ENCODE measurements at places on chromosomes 5 and 9.

DNA sequence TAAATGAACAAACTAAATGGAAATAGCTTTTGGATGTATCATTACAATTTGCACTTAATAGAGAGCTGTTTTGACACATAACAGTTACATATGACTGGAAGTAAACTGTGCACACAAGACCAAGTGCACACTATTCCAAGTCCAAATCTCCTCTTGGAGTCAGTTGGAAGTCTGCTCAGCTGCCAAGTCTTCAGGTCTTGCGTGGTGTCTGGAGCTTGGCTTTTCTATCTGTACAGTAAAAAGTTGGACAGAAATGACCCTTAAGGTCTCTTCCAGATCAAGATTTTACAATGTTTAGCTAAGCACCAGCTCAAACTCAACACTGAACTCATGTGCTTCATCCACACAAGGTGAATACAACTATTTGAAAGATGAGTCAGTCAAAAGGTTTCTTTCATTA lies 456.9 kb downstream of the RASEF start:
- DNase-seq = no peak

- DNase-seq = no peak
Observed at GRCh38 chr5:91474201-91474600, 91.1 kb upstream of the ARRDC3 start.

DNA sequence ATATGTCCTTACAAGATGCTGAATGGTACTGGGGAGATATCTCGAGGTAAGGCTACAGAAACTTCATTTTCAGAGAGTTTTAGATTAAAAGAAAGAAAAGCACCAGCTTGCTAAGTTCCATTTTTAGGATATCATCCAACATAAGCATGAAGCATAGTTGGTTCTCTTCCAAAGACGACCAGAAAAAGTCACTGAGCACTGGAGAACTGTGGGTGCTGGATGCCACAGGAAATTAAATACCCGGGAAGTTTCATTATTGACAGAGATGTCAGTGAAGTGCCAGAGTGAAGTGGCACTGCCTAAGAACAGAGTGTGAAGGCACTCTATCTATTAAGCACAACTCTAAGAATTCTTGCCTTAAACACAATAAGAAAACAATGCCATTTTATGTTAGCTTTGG lies 76.8 kb downstream of the PIK3R1 start:
- DNase-seq = no peak

- peak; percentile 88 for DNase-seq
Observed at GRCh38 chr5:93497096-93497495, 83.9 kb downstream of the NR2F1-AS1 start.

GRCh38 chr9:5274770-5275169 lies 29.7 kb downstream of the RLN2 start:
- no peak for DNase-seq

DNA sequence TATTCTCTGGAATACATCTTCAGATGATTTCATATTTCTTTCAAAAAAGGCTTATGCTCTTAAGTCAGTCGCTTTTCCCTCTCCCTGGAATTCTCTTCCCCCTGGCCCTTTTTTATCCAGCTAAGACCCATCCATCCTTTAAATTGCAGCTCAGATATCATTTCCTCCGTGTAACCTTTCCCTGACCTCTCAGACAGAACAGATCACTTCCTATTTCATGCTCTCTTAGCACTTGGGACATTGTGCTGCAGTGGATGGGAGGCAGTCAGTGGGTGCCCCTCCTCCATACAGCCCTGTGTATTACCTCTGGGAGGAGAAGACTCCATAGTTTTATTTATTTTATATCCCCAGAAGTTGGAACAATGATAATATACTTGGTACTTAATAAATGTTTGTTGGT lies 423.4 kb downstream of the ISL1 start:
- no peak for DNase-seq

- DNase-seq = no peak
Observed at GRCh38 chr9:88947581-88948573, 43.4 kb upstream of the S1PR3 start.

GRCh38 chr9:105064248-105065097 lies 136.5 kb upstream of the ABCA1 start:
- DNase-seq = peak; percentile 64

- peak; percentile 52 for DNase-seq
Observed at GRCh38 chr5:76736679-76737556, 21.0 kb downstream of the F2R start.

- DNase-seq = peak; percentile 84
Observed at GRCh38 chr9:112332977-112333638, at the start of gene PTBP3. TSS of gene PTBP3 (minus strand) at chr9:112333619. CDS start at chr9:112297865, 35,754 bp downstream.

DNA sequence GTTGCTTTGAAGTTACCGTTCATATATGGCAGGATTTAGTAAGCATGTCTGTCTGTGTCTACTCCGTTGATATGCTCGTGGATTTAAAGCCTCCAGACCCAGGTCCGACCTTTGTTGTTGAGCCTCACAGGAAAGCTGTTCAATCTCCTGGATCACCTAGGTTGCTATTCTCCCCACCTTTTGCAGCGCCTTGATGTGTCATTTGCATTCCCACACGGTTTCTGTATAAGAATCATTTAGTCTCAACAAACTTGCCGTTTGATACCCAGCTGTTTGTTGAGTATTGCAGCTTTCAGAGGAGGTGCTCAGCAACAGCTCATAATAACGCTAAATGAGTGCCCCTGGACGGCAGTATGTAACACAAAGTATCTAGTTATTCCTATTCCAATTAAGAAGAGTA lies 1.2 kb upstream of the ADGRV1 start:
- DNase-seq = no peak

DNA sequence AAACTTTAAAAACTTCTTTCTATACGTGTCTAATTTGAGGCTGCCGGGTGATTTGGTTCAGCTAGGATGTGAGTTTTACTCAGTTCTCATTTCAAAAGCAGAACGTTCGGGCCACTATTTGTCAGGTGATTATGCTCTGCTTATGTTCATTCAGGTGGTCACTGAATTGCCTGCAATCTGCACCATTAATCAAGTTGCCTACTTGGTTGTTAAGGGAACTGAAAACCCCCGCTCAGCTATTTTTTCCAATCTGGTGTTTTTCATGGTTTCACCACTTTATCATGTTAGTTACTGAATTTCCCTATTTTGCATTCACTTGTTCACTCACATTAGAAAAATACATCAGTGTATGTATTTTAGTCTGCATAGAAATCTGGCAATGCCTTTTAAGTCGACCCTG lies 523.0 kb downstream of the CSNK1G3 start:
- DNase-seq = no peak

DNA sequence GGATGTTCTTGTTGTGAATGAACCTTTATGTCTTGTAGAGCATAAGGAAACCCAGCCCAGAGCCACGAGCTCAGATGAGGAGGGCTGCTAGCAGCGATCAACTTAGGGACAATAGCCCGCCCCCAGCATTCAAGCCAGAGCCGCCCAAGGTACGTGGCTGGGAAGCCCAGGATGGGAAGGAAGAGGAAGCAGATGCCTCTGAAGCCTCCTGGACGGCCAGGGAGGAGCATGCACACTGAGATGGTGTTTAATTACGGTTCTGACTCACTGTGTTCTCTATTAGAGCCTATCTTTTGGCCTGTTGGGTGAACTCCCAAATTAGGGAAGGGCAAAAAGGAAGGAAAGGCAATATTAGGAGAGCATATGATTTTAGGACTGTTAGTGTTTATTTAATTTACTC lies 75.3 kb downstream of the TJP2 start:
- DNase-seq = peak; percentile 88

GRCh38 chr5:87430863-87431457 lies 18.2 kb upstream of the CCNH start:
- no peak for DNase-seq

DNA sequence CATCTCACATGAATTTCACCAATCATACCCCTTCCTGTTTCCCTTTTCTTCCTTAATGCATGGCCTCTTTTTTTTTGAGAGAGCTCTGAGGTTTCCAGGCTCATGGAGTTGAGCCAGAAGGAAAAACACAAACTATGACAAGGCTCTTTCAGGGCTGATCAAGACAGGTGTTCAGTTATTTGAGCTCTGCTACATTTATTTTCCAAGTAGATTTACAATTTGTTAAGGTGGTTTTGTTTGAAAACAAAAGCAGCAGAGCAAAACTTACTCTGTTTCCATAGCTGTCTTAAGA lies 62.4 kb upstream of the IL7R start:
- no peak for DNase-seq

DNA sequence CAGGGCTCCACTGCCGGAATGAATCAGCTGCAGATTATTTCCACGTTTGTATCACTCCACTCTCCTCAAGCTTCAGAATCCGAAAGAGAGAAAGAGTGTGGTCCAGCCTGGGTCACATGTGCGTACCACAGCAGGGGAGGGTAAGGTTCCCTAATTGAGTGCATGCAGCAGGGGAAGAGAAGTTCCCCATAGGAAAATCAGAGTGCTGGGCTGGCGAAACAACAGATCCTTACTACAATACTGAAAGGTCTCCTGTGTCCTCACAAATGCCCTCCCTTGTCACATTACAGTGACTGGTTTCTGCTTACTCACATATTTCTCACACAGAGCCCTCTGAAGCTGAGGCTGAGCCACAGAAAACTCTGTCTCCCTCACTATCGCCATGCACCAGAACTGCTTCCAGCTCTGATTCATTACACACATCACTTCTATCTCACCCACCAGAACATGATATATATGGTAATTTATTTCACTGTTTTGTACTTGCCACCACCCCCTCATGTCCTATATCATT lies 532.2 kb upstream of the TUSC1 start:
- DNase-seq = no peak

GRCh38 chr5:117713585-117714198 lies 1139.1 kb upstream of the SEMA6A start:
- DNase-seq = peak; percentile 2

DNA sequence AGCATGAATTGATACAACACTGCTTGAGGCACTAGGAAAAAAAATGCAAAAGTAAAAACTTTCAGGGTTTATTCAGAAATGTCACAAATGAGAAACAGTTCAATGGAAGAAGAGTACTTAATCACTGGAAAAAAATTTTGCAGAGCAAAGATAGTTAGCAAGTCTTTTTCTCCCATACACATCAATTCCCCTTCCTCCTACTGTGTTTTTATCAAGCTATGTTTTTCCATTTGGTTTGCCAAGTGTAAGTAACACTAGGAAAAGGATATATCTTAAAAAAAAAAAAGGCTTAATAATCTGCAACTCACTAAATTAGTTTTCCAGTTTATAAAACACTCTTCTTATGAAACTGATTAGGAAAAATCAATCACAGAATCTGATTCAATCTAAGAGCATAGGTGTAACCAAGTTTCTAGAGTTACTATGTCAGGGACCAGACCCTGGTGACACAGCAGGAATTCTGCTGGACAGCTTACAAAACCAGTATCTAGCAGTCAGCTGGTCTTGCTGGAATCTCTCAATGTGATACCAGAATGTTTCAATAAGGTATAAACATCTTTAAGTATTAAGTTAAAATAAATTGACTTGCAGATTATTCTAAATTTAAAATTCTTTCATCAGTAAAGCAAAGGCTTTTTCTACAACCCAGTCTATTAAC lies 34.7 kb downstream of the RNF145 start:
- DNase-seq = peak; percentile 30

DNA sequence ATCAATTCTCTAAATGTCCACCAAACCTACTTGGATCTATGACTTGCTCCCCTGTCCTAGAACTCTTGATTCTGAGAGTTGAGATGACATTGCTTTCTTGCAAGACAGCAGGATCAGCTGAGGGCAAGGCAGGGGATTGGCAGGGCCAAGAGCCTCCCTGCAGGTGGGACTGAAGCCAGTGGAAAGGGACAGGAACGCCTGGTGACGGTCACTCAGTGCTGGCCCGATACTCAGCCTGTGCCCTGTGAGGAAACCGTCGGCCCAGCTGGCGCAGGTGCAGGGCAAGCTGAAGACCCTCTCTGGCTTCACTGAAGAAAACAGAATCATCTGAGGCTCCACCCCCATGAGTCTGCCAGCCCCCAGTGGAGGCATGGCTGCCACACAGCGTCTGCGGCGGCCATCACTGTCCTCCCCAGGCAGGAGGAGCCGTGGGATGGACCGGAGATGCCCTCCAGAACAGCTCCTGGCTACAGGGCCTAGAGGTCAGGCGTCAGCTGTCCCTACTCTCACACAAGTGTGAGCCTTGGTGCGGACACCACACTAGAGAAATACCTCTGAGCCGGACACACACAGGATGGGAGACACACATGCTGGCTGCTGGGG lies 14.7 kb downstream of the UBAC1 start:
- no peak for DNase-seq

DNA sequence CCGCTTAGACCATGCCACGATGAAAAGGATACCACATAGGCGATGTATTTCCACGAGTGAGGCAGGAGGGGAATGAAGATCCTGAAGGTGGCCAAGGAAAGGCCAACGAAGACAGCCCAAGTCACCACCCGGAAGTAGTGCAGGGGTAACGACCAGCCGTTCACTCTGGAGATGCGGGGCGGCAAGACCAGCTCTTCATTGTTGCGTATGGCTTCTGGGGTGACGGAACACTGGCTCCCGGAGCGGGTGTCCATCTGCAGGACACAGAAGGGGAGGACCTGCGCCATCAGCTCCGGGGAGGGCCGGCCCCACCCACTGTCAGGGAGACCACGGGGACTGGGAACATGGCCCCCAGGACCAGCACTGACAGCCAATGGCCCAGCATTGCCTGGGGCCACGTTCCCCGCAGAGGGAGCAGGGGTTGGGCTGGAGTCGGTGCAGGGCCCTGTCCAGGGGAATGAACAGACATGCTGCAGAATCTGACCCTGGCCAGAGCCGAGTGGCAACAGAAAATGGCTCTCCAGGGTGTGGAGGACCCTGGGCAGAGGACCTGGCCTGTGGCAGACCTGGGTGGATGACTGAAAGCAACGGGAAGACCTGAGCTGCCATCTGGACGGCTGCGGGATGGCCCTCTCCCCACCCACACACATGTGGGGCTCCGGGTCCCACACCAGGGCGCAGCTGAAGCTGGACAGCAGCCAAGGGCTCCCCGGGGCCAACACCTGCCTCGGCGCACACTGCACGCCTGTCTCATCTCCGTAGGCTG lies 17.7 kb downstream of the ZDHHC11B start:
- DNase-seq = no peak

DNA sequence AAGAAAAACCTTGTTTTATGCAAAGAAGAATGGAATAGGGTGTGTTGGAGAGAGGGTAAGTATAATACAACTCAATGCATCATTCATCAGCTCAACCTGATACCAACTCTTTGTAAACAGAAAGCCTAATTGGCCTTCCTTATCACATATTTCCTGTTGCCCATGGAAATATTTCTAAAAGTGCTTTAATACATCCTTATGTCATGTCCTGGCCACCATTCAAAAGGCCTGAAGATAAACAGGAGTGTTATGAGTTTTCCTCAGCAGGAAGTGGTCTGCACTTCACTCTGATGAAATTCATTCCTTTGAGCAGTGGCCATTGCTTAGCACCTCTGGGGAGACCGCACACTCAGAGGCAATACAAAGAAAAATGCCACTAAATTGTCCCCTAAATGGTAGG lies 511.2 kb downstream of the SEMA5A start:
- no peak for DNase-seq

All from dermis blood vessel endothelial cell (primary cell).